ENCODE measurements at places on chromosomes 4 and X.

GRCh38 chr4:152417673-152418072 is 118.2 kb downstream of the FBXW7 start:
- no peak for DNase-seq

DNA sequence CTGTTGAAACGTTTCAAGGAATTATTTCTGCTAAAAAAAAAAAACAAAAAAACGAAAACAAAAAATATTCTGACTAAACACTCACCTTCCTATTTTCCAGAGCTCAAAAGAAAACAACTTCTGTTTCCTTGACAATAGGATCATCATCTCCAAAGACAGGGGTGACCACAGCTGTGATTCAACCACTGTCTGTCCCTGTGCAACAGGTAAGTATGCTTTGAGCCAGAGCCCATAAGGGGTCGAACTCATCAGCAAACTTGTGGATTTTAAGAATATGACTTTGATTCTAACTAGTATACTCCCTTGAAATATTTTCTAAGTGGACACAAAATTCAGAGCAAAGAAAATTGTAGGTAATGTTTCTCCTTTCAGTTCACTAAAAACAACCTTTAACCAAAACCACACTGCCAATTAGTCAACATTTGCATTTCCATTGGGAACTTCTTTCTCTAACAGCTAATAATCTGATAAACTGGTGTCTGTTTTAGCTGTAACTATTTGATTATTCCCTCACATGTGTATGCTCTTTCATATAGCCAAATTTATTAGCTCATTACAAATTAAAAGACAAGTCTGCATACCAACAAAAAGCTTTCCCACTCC is 186.1 kb downstream of the PALLD start:
- no peak for DNase-seq

DNA sequence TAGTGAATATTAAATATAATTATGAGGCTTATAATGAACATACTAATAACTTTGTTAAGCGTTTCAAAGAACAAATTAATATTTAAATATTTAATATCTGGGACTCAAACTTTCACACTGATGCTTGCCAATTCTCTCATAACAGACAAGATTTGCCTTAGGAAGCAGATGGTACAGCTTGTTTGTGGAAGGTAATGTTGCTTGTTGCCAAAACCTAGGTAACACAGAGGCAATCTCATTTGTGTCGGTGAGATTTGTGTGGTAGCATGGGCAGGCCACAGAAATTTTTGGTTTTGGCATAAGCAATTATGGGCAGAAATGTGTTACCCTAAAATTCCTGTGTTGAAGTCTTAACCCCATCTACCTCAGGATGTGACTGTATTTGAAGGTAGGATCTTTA is 114.9 kb upstream of the AFF2 start:
- DNase-seq, result no peak

DNA sequence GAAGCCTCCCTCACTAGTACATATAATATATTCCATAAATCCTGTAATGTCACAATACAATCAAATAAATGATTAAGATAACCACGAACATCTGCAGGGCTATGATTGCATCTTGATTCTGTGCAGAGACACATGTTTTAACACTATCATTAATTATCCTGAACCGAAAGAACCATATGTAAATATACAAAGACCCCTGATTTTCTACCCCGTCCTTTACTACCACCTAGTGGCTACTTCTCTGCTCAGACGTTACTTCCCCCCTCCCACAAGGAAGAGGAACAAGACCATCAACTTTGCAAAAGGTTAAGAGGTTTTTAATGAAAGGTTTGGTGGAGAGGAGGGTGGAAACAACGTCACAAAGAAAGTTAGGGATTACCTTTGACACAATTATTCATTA is 134.0 kb downstream of the COL4A6 start:
- DNase-seq, result no peak

- no peak for DNase-seq
These were observed 214.6 kb downstream of the FRMPD4 start for GRCh38 chrX:12352922-12353321.

- peak; percentile 93 for DNase-seq
These were observed 47.9 kb downstream of the TMEM131L start for GRCh38 chr4:153514001-153514526.

- no peak for DNase-seq
These were observed 62.3 kb downstream of the FAM193A start for GRCh38 chr4:2598511-2599303.

DNA sequence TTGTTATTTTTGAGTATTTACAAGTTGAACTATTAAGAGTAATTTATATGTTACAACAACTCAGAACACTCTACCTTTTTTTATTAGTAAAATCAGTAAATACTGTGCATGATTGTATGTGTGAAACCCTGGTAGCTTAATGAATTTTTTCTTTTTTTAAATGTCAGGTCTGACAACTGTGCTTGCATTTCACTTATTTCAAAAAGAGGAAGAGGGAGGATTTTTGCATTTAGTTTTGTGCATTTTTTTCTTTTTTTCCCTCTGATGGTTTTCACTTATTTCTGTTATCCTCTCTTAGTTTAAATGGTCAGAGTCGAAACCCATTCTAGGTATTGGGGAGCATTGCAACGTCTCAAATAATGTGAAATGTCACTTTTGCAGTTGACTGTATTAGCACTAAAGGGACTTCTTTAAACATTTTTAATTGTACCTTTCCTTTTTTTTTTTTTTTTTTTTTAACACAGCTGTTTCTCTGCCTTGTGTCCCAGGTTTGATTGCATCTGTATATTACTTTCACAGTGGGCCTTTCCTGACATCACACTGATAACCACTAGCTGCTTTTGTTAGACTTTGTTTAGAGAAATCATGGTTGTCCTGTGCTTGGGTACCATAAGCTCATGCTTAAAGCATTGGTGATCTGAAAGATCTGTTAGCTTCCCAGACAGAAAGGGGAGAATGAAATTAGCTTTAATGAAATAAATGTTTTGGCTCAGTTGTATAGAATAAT is 28.5 kb downstream of the MOB1B start:
- DNase-seq, result no peak

DNA sequence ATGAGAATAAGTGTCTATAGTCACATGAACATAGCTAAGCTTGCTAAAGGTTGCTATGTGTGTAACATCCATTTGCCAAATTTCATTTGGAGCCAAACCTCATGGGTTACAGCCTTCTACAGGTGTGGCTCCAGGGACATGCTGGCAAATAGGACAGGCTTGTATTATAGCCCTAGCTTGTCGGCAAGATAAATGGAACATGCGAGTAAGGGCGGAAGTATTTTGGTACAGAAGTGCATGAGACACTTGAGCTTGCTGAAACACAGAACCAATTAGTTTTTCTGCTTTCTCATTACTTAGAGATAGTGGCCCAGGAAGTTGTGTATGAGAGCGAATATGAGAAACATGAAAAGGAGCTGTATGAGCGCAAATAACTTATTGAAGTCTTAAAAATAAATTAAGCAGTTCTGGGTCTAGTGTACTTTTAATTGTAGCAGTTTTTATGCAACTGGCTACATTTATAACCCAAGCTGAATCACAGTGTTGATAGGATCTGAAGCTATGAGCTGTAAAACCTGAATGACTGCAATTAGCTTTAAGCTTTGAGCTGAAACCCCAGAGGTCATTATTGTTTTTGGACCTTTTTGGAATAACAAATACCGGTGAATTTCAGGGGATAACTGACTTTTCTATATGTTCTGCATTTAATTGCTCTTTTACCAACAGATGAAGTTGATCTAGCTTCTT is 64.6 kb downstream of the KDM5C start:
- DNase-seq, result no peak

DNA sequence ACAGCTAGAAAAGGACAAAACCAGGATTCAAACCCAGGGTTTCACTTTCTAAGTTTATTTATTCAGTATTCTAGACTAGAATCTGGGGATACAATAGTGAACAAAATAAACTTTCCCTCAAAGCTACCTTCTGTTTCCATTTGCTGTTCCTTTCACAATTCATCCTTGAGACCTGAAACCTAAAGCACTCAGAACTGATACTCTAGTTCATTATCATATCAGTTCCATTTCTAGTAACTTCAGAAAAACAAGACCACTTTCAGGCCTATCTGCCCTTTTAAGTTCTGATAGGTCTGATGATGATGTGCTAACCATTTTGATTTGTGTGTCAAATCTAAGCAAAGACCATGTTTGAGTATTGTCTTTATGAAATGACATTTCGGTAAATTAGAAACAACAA is 7.8 kb upstream of the XK start:
- no peak for DNase-seq

DNA sequence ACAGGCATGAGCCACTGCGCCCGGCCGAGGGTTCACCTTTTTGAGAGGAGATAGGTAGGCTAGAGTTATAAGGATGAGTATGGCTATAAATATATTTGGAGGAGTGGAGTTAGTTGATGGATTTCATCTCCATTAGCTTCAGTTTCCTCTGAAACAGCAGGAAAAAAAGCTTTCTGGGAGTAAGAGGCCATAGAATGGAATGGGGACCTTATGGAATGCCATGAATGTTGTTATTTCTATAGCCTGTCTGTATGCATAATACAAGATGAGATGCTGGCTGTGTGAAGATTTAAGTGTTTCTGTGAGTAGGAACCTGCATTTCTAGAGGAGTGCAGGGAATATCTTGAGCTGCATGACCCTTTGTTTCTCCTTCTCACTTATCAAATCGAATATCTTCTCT is 114.9 kb upstream of the ARX start:
- DNase-seq, result no peak

GRCh38 chr4:93649828-93650227 is 178.7 kb upstream of the ATOH1 start:
- no peak for DNase-seq

- no peak for DNase-seq
These were observed 27.1 kb downstream of the DDX60L start for GRCh38 chr4:168453146-168453545.

DNA sequence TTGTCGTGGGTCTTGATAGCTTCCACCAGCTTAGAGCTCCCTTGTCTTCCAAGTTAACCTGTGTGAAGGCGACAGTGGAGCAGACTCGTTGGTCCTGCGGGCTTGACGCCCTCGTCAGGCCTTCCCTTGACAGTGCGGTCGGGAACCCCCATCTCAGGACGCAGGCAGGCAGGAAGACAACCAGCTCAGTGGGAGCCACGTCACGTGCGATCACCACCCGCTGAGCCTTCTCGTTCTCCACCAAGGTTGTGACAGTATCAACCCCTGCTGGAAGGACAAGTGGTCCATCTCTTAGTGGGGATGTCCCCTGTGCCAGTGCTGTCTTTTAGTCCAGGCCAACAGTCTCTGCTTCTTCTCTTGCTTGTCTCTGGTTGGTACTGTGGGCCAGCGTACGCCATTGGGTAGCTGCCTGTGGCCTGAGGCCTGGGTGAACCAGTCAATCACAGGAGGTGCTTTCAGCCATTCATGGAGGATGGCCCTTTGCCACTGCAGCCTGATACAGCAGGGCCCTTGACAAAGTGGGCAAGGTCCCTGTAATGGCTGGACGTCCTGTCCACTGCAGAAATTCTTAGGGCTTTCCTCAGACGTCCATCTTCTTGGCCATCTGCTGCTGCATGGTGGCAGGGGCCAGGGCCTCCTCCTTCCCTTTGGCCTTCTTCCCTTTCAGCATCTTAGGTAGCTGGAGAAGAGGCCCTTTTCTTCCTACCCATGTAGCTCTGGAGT is 31.4 kb downstream of the RGS12 start:
- no peak for DNase-seq

GRCh38 chr4:184193556-184194525 is 23.8 kb downstream of the ENPP6 start:
- DNase-seq, result no peak

- peak; percentile 58 for DNase-seq
These were observed 17.9 kb downstream of the STK26 start for GRCh38 chrX:132041015-132041414.

DNA sequence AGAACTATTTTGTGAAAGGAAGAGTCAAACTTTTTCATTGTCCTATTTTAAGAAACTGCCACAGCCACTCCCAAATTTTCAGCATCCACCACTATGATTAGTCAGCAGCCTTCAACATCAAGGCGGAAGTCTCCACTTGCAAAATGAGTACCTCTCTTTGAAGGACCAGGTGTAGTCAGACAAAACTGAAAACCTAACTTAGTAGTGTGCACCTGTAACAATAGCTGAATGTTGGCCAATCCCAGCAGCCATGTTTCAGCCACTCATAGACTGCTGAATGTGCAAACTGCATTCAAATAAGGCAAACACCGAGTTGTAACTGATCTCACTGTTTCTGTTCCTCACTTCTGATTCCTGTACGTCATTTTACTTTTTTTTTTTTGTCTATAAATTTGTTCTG is 341.1 kb downstream of the IL15 start:
- no peak for DNase-seq

DNA sequence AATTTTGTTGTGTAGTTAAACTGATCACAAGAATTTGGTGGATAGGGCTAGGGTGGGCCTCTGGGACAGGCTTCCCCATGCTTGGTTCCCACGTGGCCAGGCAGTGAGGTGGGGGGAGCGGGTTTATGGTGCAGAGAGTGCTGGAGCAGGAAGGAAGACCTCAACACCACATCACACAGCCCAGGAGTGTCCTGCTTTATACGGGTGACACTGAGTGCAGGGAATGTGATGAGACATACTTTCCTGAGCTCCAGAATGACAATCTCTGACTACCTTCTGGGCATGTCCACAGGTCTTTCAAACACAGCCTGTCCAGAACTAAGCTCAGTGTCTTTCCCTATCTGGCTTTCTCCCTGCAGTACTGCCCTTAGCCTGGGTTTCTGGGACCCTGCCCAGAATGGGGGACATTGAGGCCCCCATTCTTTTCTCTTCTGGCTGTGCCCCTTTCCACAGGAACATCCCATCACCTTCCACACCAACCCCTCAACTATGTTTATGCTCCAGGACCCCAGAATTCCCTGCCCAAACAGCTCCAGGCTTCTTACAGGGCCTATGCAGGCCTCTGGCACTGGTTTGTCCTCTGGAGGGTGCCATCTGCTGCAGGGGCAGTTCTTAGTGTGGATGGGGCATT is 36.5 kb upstream of the RASL11B start:
- no peak for DNase-seq

DNA sequence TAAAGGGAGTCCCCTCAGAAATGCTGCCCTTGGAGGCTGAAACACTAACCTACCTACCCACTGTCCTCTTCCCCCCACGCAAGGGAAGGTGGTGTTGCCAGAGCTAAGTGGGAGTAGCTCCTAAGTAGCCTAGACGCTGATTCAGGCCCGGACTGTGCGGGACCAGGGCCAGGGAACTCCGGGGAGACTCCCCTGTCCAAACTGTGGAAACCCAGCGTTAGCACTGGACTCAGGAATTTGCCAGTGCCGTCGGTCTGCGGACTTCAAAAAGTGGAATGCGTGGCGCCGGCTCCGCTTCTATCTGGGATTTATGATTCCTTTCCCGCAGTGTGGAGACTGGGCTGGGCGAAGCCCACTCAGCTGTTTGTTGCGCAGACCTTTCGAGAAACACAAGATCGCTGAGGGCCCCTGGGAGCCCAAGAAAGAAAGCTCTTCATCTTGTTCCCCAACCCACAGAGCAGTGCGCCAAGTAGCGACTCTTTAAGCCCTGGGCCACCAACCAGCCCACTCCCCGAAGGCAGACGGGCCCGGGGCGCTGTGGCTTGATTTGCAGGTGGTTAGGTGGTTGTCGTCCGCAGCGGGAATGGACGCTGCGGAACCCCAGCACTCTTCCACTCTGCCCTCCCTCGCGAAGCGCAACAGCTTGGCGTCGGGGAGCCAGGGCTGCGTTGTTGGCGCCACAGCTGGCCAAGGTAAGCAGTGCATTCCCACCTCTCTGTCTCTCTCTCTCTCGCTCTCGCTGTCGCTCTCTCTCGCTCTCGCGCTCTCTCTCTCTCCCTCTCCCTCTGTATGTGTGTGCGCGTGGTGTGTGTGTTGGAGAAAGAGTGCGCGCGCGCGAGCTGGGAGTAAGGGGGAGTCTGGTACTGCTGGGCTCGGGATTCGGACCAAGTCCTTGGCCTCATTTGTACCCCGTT is 2.0 kb downstream of the TMEM255A start:
- DNase-seq, result peak; percentile 62
